ENCODE measurements at places on chromosomes 2 and 18. TPM values are rescaled to one million over a fixed set of nuclear protein-coding genes. Genes with fewer than 3 reads are reported as not detected.

GRCh38 chr2:169461143-169461542 lies 18.2 kb upstream of the BBS5 start:
- no peaks in the 10 kb centered on the region for H3K27me3 ChIP-seq
- no peak for DNase-seq
- no peaks in the 10 kb centered on the region for H3K4me1 ChIP-seq
- H3K4me3 ChIP-seq = no peak overlapping the region
- no peak overlapping the region for H3K27ac ChIP-seq

DNA sequence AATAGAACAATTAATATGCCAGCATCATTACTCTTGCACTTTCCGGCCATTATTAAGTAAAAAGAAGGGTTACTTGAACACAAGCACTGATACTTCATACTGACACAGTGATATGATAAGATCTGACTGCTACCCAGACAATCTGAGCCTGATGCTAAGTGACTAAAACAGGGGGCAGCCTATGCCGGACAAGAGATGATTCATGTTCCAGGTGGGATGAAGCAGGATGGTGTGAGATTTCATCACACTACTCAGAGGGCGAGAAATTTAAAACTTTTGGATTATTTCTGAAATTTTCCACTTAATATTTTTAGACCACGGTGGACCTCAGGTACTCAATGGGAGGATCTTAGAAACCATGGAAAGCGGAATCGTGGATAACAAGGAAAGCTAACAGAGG lies 61.7 kb downstream of the LIPG start:
- no peak overlapping the region for H3K4me3 ChIP-seq
- H3K27me3 ChIP-seq = no peaks in the 10 kb centered on the region
- DNase-seq = no peak
- no peaks in the 10 kb centered on the region for H3K4me1 ChIP-seq
- no peak overlapping the region for H3K27ac ChIP-seq

DNA sequence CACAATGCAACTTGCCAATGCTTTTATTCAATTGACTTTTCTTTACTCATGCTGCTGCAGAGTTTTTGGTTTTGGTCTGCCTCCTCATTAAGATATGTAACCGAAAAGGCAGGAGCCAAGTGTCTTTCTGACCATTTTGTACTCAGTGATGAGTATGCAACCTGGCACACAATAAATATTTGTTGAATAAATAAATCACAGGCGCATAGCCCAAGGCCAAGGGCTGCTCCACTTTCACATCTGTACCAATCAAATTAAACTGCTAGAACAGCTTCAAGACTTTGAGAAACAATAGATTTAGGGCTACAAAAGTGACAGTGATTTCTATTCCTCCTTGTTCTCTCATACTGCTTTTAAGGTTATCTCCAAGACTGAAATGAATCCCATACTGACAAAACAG lies 828.2 kb downstream of the RNF144A start:
- peak; percentile 64 for DNase-seq
- H3K4me1 ChIP-seq = no peaks in the 10 kb centered on the region
- no peaks in the 10 kb centered on the region for H3K27me3 ChIP-seq
- no peak overlapping the region for H3K4me3 ChIP-seq

GRCh38 chr2:238339814-238340213 lies 19.5 kb downstream of the TRAF3IP1 start:
- no peaks in the 10 kb centered on the region for H3K4me1 ChIP-seq
- DNase-seq = no peak
- no peak overlapping the region for H3K27ac ChIP-seq

The ABCB11 gene
- 0.66 TPM for total RNA-seq

All from breast epithelium (tissue), 4 donors.